ENCODE measurements at places on chromosomes 11 and 22.

DNA sequence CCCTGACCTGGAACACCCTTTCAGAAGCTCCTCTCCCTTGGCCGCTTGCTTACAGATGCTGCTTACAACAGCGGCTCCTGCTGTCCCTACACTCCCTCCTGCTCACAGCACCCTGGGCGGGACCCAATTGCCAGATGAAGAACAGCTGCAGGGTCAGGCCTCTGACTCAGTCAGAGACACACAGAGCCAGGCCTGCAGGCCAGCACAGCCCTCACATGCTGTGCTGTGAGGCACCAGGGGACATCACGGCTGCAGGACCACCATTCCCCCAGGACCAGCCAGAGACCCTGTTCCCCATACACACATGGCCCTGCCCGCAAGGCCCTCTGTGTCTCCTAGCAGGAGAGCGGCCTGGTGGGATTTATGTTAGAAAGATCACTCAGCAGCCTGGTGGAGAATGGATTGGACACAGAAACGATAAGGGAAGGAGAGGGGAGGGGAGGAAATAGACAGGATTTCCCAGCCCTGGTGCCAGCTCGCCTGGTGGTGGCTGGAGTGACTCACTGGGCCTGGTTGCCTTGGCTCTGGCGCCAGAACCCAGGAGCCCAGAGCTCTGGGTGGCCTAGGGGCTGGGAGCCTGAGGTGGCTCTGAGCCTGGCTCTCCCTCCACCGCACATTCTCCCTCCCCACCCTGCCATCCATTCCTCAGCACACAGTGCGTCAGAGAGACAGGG, 6.7 kb downstream of the CAPN5 start:
- DNase-seq: no peak

GRCh38 chr22:39312410-39312809, 7.0 kb downstream of the RPL3 start:
- DNase-seq: no peak

GRCh38 chr11:125871391-125872137, 15.9 kb upstream of the HYLS1 start:
- DNase-seq: peak; percentile 40

DNA sequence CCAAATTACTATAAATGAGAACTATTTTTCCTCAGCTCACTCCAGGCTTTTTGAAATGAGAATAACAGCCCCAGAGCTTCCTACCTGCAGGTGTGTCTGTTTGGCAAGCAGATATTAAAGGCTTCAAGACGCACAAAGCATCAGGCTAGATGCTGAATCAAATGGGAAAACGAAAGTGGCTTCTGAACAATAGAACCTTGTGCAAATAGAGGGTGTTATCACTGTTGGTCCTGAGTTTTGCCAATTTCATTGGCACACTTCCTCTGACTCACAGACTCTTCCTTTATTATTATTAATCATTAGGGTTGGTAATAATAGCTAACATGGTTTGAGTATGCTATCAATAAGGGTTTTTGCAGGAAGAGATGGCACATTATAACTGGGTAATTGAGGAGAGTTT, 13.4 kb downstream of the SYT13 start:
- DNase-seq: peak; percentile 58

DNA sequence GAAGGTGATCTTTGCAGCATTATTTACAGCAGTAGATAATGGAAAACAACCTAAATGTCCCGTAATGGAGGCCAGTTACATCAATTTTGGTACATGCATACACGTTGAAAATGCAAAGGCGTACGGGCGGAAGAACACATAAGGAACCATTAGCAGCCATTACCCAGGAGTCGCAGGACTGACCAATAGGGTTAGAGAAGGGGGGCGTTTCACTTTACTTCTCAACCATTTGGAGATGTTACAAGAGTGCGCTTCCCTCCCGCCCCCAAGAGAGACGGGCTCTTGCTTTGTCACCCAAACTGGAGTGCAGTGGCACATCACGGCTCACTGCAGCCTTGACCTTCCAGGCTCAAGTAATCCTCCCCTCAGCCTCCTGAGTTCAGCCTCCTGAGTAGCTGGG, 52.8 kb upstream of the SLC35C1 start:
- no peak for DNase-seq
